ENCODE measurements at places on chromosomes 11 and 22.

GRCh38 chr11:120184946-120185705 is 25.7 kb upstream of the OAF start:
- no peak for DNase-seq
- peaks cover 86% of the 10 kb centered on the region for H3K4me1 ChIP-seq
- no peaks in the 10 kb centered on the region for H3K36me3 ChIP-seq
- no peaks in the 10 kb centered on the region for H3K27me3 ChIP-seq

GRCh38 chr11:83349296-83349695 is 63.1 kb upstream of the CCDC90B start:
- H3K27me3 ChIP-seq: no peaks in the 10 kb centered on the region
- H3K27ac ChIP-seq: no peak overlapping the region
- no peaks in the 10 kb centered on the region for H3K36me3 ChIP-seq
- no peak for DNase-seq

- no peaks in the 10 kb centered on the region for H3K27me3 ChIP-seq
- DNase-seq: no peak
- no peaks in the 10 kb centered on the region for H3K36me3 ChIP-seq
- peaks cover 19% of the 10 kb centered on the region for H3K4me1 ChIP-seq
Observed at GRCh38 chr22:39431821-39432251, 25.0 kb upstream of the MGAT3 start.

DNA sequence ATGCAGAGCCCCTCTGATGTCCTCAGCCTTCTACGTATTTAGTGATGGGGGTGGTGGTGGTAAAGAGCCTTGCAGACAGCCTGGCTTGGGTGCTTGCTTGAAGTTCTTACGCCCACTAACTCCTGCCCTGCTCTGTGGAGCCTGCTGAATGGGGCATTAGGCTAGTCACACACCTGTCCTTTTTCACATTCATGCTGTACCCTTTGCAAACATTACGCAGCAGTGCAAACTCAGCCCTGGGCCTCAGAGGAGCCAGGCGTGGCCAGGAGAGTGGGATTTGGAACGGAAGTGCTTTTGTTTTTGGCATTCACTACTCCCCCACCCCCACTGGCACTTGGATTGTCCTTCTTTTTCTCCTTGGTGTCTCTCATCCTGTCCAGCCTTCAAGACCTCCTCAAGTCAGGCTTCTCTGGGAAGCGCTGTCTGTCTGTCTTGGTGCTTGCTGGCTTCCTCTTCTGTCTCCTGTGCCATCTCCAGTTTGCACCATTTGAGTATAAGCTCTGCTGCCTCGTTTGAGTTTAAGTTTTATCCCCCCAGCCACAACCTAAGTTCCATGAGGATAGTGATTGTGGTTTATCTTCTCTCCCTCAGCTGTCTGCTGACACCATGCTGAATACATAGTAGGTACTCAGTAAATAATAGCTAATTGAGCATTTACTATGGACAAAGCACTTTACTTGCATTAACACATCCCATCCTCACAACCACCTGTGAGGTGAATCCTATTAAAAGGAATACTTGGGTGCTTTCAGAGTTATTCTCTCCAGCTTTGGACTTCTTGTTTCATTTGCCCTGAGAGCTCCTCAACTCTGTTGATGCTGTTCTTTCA is 26.7 kb downstream of the ZBTB16 start:
- DNase-seq: no peak
- H3K27ac ChIP-seq: no peak overlapping the region
- peaks cover 100% of the 10 kb centered on the region for H3K4me1 ChIP-seq

- no peak for DNase-seq
- peaks cover 39% of the 10 kb centered on the region for H3K4me1 ChIP-seq
- H3K36me3 ChIP-seq: no peaks in the 10 kb centered on the region
- no peaks in the 10 kb centered on the region for H3K27me3 ChIP-seq
Observed at GRCh38 chr22:40628354-40629042, 8.0 kb downstream of the MRTFA start.

DNA sequence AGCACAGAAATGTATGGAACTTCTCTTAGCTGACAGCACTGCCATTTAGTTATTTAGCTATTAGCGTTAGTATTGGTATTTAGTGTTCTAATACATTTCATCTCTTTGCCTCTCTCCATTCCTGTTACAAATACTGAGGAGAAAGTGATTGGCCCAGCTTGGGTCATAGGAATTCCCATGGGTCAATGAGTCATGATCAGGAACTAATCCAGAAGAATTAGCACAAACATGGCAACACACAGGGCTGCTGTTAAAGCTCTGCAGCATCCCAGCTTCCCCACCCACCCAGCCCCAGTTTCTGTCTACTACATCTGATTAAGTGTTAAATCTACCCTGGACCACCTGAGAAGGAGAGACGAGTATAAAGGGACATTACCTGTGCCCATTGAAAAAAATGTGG is 36.1 kb downstream of the PDGFD start:
- H3K27me3 ChIP-seq: no peaks in the 10 kb centered on the region
- DNase-seq: no peak
- H3K36me3 ChIP-seq: no peaks in the 10 kb centered on the region
- peaks cover 6% of the 10 kb centered on the region for H3K4me1 ChIP-seq

DNA sequence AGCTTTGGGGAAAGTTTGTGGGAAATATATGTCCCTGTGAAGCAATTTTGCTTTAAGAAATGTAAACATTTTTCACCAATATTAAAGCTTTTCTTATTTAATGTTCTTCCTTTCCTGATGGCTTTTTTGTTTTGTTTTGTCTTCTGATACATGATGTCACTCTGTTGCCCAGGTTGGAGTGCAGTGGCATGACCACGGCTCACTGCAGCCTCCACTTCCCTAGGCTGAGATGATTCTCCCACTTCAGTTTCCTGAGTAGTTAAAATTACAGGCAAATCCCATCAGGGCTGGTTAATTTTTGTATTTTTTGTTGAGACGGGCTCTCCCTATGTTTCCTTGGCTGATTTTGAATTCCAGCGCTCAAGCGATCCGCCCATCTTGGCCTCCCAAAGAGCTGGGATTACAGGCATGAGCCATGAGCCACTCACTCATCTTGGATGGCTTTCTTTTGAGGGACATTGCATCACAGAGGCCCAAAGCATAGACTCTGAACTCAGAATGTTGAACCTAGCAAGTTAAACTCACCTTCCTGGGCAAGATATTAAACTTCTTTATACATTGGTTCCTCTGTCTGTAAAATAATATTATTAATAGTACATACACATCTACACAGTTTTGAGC is 651 bp upstream of the CARD16 start:
- peak overlapping the region; percentile 15 for H3K27ac ChIP-seq
- DNase-seq: no peak
- no peaks in the 10 kb centered on the region for H3K36me3 ChIP-seq
- H3K4me3 ChIP-seq: peak overlapping the region; percentile 34
- H3K27me3 ChIP-seq: no peaks in the 10 kb centered on the region

GRCh38 chr11:6610591-6610990 is 1.4 kb downstream of the TAF10 start:
- DNase-seq: no peak
- H3K27ac ChIP-seq: peak overlapping the region; percentile 95
- no peaks in the 10 kb centered on the region for H3K36me3 ChIP-seq
- H3K27me3 ChIP-seq: no peaks in the 10 kb centered on the region

All from vagina (tissue), 2 donors.